HTR-8/SVneo (cell line): ENCODE measurements at places on chromosomes 2 and 18.
A peak's percentile ranks its signal among the peaks of the same experiment; 100 is the strongest.

- no peak for DNase-seq
These were observed 275.8 kb downstream of the LNPK start for GRCh38 chr2:175726223-175726622.

DNA sequence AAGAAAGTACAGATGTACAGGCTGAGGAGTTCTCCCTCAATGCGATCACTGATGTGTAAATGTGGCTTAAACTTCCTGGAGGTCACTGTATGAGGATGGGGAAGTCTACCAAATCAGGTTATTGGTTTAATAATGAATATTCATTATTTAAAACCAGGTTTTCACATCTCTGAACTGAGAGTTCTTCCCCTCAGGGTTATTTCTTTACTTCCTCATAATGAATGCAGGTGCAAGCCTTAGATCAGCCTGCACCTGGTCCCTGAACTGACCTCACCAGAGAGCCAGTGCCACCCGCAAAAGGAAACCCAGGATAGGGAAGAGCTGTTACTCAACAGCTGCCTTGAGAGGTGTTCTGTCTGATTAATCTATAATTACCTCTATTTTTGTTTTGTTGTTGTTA is 369.0 kb downstream of the EPHA4 start:
- no peak for DNase-seq

DNA sequence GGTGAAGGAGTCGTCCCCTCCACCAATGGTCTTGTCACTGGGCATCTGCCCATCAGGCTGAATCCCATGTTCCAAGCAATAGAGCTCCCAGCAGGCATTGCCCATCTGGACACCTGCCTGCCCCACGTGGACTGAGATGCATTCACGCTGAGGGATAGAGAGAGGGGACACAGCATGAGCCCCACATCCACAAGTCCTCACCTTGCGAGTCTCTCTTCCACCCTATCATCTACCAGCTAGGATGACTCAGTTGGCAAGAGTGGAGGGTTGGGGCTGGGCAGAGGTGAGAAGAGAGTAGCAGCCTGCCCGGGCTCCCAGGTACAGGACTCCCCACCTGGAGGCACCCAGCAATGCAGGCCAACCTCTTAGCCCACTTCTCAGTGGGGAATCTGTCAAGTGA is 959 bp upstream of the TUBA4B start:
- DNase-seq, result no peak

DNA sequence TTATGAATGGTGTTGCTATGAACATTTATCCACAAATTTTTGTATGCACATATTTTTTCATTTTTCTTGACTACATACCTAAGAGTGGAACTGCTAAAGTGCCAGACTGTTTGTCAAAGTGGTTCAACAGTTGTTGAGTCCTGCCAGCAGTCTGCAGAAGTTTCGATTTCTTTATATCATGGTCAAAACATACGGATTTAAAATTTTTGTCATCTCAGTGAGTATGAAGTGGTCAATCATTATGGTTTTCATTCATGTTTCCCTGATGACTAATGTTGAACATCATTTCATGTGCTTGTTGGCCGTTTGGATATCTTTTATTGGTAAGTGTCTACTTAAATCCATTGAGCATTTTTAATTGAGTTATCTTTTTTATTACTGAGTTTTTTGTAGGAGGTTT is 39.2 kb downstream of the CCDC138 start:
- no peak for DNase-seq

GRCh38 chr2:41768310-41768709 is 279.5 kb upstream of the PKDCC start:
- DNase-seq, result no peak

GRCh38 chr2:96844405-96844808 is 586 bp upstream of the ANKRD23 start:
- no peak for DNase-seq

GRCh38 chr2:134336921-134337320 is 83.0 kb downstream of the MGAT5 start:
- no peak for DNase-seq

DNA sequence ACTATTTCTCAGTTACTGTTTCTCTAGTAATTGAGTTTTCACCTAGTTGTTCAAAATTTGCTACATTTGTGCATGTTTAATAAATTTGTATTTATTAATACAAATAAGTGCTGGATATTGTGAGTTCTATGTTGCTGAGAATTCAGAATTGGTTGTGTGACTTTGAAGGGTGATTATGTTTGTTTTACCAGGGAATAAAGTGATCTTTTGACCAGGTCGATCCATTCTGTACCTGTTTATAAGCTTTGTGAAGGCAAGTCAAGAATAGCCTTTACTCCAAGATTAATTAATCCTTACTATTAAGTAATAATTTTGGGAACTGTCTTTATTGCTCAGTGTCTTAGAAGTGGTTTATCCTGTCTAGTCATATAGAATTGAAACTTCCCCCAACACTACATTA is 230.0 kb upstream of the GYPC start:
- no peak for DNase-seq

- DNase-seq, result no peak
These were observed 169.7 kb downstream of the CDCA7 start for GRCh38 chr2:173524256-173524955.

DNA sequence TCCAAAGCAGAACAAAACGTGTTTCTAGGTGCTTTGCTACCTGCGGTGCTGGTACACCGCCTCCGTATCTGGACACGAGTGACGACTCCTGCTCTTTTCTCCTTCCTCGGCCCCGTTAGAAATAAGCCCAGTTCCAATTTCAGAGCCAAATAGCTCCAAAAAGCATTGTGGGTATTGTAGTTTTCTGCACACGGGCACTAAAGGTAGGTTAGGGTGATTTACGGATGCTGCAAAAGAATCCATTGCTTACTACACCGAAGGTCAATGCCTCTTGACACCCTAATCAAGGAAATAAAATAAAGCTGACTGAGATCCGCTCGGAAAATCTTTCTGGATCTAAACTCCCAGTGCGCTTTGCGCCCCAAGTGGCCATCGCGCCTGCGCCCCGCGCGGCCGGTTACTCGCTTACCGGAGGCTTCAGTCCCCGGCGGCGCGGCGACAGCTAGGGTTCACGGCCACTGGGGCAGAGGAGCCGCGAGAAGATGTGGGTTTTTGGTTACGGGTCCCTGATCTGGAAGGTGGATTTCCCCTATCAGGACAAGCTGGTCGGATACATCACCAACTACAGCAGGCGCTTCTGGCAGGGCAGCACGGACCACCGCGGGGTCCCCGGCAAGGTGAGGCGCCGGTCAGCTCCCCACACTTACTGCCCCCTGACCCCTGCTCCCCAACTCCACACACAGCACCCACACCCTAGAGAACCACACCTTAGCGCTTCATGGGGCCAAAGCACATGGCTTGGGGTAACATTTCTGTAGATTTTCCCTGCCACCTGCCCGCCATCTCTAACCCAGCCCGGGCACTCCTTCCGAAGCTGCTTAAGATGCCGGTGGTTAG is at the start of gene CHAC2:
CHAC2 (plus strand) TSS at position 400 of the 837 bp plus-strand sequence; CDS start at position 483, 83 bp downstream.
- DNase-seq, result peak; percentile 84

DNA sequence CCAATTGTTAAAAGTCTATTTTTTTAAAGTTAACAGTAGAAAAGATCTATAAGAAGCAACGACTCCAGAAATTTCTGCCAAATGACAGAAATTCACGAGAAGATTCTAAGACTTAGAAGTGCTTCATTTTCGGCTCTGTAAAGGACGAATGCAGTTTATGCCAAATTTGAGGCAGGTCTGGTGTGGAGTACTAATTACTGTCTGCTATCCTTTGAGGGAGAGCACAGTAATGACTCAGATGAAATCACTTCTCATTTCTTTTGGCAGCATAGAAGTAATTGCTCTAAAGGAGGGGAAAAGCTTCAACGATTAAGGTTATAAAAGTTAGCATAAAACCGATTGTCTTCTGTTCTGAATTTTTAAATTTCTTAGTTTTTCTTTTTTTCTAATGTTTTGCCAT is 11.4 kb downstream of the G6PC2 start:
- DNase-seq, result no peak

DNA sequence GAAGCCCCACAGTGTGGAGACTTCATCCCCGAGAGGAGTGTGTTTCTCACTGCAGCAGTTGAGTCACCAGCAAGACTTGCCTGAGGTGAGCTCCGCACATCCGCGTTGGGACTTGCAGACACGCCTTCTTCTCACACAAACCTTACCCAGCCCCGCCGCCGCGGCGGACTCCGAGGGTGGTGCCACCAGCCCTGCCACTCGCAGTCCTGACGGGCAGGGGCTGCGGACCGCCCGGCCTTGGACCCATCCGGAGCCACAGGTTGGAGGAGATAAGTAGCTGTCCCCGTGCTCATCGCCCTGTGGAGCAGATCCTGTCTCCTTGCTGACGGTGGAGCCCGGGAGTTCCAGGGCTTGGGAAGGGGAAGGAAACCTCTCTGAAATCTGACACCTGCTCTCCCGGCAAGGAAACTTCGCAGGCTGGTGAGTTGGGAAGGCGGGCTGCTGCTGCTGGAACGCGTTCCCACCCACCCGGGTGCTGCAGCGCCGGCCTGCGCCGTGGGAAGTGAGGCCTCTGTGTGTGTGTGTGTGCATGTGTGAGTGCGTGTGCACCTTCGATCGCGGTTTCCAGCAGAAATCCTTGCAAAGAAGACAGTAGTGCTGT is at the start of gene RAB27B:
RAB27B (plus strand) TSS at position 197 of the 601 bp plus-strand sequence. CDS start 49,109 bp downstream, outside the sequence.
- DNase-seq, result peak; percentile 27

DNA sequence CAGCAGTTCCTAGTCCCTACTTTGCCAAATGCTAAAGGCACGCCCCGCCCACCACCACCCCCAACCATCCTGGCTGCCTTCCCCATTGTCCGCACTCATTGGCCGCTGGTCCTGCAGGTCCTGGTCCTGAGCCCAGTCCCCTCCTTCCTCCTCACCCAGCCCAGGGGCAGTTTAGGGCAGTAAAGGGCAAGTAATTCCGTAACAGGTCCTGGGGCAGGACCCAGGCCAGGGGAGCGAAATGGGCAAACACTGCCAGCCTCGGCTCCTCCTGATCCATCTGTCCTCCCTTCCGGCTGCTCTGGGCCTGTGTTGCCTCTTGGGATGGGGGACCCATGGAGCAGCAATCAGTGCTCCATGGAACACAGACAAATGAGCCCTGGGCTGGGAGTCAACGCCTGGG is 6.1 kb downstream of the ADCY3 start:
- no peak for DNase-seq

DNA sequence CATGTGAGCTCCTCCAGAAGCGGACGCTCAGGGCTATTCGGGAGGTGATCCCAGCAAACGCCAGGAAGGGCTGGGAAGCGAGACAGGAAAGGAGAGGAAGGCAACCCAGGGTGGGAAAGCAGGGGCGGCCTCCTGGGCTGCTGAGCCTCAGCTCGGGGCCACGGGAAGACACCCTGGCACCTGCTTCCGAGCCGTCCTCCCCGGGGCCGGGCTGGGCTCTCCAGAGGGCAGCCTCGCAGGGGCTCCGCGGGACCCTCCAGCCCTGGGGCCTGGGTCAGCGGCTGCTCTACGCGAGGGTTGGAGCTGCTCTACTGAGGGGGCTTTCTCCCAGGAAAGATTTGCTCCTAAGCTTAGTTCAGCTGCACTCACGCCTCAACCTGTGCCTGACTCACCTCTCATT is 34.0 kb downstream of the TIMM21 start:
- DNase-seq, result no peak

GRCh38 chr2:43266711-43267111 is 40.3 kb upstream of the ZFP36L2 start:
- no peak for DNase-seq

DNA sequence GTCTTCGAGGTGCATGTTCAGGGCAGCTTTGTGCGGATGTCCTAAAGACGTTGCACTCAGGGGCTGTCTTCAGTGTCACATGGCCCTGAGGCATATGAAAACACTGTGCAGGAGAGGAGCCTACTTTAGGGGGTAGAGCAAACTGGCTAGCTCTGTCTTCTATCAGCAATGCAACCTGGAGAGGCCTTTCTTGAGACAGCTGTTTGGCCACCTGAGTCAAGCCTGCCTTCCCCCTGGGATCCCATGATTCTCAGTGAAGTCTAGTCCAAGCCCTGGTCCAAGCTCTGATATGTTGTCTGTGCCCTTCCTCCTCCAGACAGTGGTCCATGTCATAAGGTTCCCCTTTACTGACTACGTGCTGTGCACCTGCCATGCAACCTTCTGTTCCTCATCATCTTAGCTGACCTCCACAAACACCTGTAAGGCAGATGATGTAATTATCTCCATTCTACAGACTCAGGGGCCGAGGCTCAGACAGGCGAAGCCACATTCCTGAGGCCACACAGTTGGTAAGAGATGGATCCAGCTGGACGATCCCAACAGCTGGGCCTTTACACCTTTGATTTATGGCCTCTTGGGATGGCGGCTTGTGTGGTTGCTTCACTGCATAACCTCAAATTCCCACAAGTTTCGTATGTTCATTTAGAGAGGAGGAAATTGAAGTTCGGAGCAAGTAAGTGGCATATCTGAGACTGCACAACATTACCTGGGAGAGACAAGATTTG is 109.9 kb downstream of the COPS8 start:
- no peak for DNase-seq

- DNase-seq, result no peak
These were observed 31.9 kb downstream of the ACKR3 start for GRCh38 chr2:236601316-236602202.

DNA sequence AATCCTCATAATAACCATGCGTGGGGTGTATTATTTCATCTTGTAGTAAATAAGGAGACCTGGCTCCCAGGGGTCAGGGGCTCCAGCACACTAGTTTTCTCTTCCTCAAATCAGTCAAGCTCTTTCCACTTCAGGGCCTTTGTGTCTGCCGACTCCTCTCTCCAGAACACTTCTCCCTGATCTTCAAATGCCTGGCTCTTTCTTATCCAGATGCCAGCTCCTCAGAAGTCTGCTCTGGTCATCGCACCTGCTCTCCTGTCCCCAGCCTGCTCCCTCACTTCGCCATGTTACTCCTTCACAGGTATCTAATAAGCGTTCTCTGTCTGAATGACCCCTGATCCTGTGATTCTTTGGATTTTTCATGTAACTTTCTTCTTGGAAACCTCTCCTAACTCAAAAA is 62.0 kb downstream of the GYPC start:
- DNase-seq, result no peak

- DNase-seq, result peak; percentile 80
These were observed 68.5 kb downstream of the CTIF start for GRCh38 chr18:48607056-48607984.

DNA sequence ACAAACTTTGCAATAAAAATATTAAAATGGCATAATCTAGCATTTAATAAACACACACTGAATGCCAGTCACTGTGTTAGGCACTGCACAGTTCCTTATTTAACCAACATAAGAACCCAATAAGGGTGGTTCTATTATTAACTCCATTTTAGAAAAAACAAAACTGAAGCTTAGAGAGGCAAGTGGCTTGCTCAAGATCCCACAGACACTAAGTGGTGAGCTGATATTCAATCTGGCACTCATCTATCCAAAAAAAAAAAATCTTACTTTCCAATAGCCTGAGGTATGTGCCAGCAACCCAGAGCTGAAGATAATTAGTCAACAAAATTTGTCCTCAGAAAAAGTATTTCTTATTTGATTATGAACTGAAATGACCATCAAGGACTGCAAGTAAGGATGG is 799 bp downstream of the CYTIP start:
- DNase-seq, result no peak
